Stimulated activated CD4-positive, alpha-beta T cell treated with anti-CD3 and anti-CD28 coated beads, Interleukin-12 subunit alpha, Interleukin-12 subunit beta, amount 100 ng/mL, for 24 hours (primary cell): ENCODE measurements at places on chromosomes 7 and 10.

DNA sequence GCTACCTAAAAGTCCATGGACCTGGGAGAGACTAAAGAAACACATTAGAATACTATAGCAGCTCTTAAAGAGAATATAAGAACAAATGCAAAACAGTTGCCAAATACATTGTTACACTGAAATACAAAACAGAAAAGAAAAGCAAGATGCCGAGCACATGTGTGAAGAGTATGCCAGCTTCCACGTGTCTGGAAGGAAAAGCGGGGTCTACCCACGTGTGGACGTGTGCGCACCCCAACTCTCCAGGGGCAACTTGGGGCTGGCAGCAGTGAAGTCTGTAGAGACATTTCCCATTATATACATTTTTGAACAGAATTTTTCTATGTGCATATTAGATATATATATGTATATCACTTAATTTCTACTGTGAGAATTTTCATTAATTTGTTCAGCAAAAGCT is 6.2 kb downstream of the VIPR2 start:
- DNase-seq = no peak

DNA sequence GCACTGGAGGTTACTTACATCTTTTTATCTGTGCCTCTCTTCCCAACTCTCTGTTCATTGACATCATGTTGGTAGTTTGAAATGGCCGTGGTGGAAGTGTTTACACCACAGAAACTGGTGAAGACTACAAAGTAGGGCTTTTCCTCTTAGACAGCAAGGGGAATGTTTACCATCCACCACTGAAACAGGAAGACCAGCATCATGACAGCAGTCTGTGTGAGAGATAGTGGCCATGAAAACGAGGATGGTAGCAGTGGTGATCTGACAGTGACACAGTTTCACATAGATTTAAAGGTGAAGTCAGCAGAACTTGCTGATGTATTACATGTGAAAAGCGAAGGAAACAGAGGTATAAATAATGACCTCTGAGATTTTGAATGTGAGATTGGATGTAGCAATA is 115.7 kb downstream of the CCDC71L start:
- no peak for DNase-seq

- DNase-seq = no peak
Observed at GRCh38 chr10:44035474-44036197, 349.3 kb downstream of the CXCL12 start.

- no peak for DNase-seq
Observed at GRCh38 chr10:122181876-122182275, 89.2 kb upstream of the BTBD16 start.

DNA sequence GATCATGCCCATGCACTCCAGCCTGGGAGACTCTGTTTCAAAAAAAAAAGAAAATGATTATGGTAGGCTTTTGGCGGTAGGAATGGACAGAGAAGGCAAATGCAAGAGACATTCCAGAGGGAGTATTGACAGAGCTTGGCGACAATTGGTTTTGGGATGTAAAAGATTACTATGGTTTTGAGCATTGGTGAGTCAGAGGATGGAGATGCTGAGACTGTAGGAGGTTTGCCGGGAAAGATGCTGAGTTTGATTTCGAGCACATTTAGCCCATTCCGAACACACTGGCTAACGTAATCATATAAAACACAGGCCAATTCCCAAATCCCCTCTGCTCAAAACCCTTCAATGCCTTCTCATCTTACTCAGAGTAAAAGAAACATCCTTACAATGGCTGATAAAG is 161.6 kb upstream of the MKLN1 start:
- DNase-seq = no peak

GRCh38 chr7:15174485-15174884 is 271.9 kb upstream of the DGKB start:
- no peak for DNase-seq

DNA sequence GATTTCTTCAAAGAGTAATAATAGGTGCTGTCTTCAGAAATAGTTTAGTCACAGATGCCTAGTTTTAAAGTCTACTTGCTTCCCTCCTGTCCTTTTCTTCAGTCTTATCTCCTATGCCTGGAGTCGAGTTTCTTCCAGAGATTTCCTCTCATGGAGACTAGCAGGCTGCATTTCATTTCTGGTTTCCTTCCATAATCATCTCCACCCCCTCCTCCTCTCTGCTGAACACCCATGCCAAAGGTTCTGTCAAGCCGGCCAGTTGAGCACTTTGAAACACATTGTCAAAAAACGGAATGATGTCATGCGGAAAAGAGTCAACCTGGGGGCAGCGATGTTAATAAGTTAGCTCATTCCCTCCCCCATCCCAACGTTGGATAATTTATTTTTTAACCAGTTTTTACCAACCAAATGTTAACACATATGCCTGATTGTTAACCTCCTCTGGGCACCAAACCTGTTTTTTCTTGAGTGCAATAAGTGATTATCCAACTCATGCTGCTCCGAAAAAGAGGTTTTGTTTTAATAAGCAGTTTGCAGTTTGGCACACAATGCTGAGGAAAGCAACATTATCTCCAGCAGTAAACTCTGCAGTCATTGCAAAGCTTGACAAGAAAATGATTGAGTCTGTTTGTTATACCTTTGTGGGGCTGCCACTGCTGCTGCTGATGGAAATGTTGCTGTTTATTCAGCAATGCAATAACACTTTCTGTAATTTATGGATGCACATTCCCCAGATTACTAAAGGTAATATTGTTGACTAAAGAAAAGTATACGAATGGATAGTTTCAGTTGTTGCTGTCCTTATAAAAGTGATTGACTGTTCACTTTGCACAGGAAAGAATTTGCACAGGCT is 161.6 kb downstream of the LRMDA start:
- DNase-seq = no peak

DNA sequence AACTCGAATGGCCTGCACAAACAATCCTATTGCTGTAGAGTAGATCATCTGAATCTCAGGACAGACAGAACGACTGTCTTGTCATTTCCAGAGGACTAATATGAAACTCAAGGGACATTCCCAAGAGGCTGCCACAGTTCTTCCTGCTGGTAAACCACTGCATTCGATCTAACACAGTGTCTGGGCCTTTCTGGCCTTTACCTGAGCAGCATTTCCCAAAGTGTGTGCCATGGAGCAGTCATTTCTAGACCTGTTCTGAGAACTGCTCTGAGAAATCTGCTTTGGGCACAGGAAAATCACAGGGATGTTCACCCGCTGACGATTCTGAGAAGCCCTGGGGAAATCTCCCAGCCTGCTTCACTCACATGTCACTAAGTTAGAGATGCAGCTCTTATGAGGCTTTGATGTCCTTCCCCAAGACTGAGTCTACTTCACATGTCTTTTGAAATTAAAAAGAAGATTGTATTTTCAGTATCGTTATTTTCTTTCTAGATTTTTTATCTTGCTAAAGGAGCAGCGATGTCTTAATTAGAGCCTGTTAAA is 18.4 kb downstream of the GPNMB start:
- DNase-seq = no peak
